Caudate nucleus (tissue), 63 donors: ENCODE measurements at places on chromosomes 1 and 21.

DNA sequence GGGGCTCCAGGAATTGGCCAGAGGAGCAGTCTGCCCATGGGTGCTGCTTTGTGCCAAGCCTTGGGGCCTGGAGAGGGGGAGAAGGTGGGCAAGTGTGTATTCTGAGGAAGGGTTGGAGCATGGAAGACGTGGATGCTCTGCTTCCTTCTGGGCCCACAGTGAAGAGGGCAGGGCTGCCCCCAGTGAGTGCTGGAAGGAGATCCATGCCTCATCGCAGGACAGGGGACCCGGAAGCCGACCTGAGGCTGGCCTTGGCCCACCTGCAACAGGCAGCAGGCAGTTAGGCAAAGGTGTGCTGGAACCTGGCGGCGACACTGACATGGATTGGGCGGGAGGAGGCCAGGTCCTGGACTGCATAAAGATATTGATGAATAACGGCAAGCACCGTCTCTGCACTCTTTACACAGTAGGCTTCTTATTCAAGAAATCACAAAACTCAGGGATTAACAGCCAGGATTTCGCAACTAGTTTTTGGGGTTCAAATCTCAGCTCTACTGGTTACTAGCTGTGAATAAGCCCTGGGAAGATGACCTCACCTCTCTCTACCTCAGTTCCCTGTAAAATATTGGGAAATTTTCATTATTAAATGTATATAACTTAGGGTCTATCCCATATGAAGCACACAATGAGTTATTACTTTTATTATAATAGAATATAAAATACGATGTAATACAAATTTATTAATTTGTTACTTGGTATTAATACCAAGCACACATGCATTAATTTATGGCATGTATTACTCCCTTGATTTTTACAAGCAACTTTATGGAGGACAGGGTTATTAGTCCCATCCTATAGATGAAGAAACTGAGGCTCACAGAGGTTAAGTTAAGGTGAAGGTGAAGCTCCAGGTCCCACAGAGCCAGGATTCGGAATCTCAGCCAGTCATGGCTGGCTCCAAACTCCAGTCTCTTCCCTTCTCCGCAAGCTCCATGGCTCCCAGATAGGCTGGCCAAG lies 62.3 kb downstream of the DHRS3 start:
- DNase-seq: no peak

- no peak for DNase-seq
These were observed 41.7 kb downstream of the DIP2A start for GRCh38 chr21:46500224-46500861.

- no peak for DNase-seq
These were observed 33.9 kb upstream of the POU2F1 start for GRCh38 chr1:167186771-167187170.

- DNase-seq: no peak
These were observed 10.0 kb downstream of the CLDN19 start for GRCh38 chr1:42730002-42730401.

DNA sequence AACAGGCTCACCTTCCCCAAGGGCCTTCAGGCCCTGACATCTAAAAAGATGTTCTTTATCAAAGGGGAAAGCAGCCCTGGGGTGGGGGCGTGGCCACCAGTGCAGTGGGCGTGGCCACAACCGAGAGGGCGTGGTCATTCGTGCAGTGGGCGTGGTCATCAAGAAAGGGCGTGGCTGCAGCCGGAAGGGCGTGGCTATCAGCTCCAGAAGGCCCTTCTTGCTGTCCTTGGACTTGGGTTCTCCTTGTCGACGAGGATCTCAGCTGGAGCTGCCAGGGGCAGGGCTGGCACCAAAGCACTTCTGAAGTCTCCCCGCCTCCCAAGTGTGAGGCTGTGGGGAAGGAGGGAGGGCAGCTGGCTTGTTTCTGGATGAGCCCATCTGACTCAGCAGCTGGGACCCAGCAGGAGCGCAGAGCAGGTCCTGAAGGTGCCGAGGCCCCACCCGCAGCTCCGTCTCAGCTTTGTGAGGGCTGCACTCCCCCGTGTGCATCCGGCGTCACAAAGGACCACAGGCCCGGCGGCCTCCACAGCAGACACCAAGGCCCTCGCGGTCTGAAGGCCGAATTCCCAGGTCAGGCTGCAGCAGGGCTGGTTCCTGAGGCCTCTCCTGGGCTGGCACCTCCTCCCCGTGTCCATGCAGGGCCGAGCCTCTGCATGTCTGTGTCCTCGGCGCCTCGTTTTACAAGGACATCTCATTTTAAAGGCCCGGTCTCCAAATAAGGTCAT lies 12.8 kb downstream of the PDE9A start:
- no peak for DNase-seq

DNA sequence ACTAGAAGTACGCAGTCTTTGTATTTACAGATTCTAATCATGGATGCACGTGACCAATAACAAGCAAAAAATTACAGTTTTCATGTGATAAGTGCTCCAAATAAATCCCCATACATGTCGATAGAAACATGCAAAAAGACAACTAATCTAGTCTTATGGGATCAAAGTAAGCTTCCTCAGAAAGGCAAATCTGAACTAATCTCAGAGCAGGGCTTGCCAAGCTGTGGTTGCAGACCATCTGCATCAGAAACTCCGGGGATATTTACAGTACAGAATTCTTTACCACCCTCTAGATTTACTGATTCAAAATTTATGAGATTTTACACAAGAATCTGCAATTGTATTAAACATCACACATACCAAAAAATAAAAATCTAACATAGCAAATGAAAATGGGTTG lies 1435.5 kb downstream of the MRPL39 start:
- no peak for DNase-seq

- no peak for DNase-seq
These were observed 25.2 kb upstream of the TRIM45 start for GRCh38 chr1:117146575-117147340.

GRCh38 chr1:211925016-211925415 lies 94.5 kb upstream of the LPGAT1 start:
- DNase-seq: no peak

DNA sequence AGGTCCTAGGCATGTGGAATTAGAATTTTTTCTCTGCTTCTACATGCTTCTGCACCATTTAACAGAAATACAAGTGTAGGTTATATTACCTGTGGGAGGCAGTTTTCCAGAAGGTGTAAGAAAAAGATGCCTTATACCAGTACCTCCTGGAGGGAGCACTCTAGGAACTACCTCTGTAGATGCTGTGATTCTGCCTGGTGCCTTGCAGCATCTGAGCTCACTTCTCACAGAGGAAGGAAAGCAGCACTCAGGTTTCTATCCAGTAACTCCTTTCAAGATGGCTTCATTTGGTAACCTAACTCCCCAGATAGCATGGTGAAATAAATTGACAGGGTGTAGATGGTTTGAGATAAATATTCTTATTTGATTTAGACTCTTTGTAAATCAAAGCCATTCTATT lies 50.3 kb downstream of the GIPC2 start:
- DNase-seq: no peak

GRCh38 chr1:178119628-178120027 lies 25.7 kb downstream of the RASAL2 start:
- DNase-seq: no peak

- DNase-seq: no peak
These were observed 59.6 kb downstream of the RUNX1 start for GRCh38 chr21:34989337-34990151.

DNA sequence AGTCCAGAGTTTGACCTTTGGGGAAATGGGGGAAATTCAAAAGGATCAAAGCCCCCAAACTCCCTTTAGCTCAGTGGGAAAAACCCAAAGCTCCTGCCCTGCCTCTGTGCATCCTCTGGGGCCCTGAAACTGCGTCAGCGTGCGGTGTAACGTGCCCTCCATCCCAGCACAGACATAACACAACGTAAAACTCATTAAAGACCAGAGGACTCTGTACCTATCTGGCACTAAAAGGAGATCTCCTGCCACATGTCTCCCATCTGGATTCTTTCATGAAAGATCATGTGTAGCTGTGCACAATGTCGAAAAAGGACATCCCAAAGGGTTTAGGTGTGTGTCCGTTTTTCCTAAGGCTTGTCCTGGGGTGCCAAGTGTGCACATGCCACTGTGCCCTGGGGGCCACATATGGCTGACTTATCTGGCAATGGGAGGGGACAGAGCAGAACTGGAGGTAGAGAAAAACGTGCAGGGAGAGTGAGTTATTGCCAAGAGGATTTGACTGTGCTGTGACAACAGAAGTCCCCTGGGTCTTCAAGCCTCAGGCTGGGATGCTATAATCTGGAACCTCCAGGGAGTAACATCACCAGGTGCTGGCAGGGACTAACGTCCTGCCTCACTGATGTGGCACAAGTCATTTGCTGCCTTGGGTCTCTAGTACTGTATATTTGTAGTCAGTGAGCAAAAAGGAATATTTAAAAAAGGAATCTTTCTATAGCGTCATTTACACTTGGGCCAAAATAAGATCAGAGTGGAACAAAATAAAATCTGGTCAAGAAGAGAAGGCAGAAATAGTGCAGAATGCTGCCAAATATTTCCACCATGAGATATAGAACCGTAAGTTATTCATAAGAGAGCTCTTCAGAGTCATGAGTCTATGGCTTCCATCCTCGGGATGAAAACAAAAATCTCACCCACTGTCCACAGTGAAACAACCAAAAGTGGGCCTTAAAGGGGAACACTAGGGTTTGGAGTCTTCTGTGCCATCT lies 52.3 kb downstream of the ITPKB start:
- no peak for DNase-seq

DNA sequence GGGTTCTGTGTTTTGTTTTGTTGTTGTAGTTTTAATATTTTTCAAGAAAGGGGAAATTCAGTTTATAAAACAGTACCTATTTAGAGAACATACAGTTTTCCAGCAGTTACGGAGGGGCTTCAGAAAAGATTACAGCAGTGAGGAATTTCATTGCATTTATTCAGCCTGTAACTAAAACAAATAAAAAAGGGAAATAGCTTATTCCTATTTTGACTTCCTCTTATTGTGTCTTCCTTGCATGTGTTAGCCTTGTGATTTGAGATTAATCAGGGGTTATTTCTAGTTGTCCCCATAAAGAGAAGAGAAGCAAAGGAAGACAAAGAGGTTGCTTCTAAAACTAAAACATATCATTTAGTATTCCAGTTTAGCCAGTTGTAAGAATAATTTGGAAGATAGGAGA lies 35.0 kb downstream of the CTTNBP2NL start:
- no peak for DNase-seq
